ENCODE measurements at places on chromosomes 11 and 22. TPM values are rescaled to one million over a fixed set of nuclear protein-coding genes. Genes with fewer than 3 reads are reported as not detected.

Gene UBQLNL
- total RNA-seq, result 0.20 TPM

Gene CASP1
- total RNA-seq, result 97.2 TPM

Gene KCNK7
- total RNA-seq, result 1.0 TPM

Gene CRYBB1
- not detected for total RNA-seq

Gene OR51I1
- total RNA-seq, result not detected

Gene UPB1
- total RNA-seq, result 0.83 TPM

Gene IFTAP
- total RNA-seq, result 1.3 TPM

Gene BRSK2
- not detected for total RNA-seq

Gene GAL3ST3
- total RNA-seq, result not detected

Gene DGCR6
- 1.6 TPM for total RNA-seq

Gene TUBA8
- 1.9 TPM for total RNA-seq

Gene ABCC8
- 0.18 TPM for total RNA-seq

Gene ART1
- not detected for total RNA-seq

Gene SHISAL1
- not detected for total RNA-seq

Gene CCDC116
- total RNA-seq, result 0.78 TPM

Gene CARD18
- total RNA-seq, result not detected

Gene SERPING1
- not detected for total RNA-seq

Gene RCOR2
- total RNA-seq, result 0.46 TPM

Gene RPS6KB2
- total RNA-seq, result 49.3 TPM

Data from activated naive CD4-positive, alpha-beta T cell treated with anti-CD3 and anti-CD28 coated beads, Interleukin-2, amount 10 ng/mL, durations not matched to agents 5 hours and 36 hours (primary cell).